T follicular helper cell (primary cell): ENCODE measurements at places on chromosomes 3 and 15.
A peak's percentile ranks its signal among the peaks of the same experiment; 100 is the strongest.

- no peak for DNase-seq
These were observed 23.2 kb downstream of the ERICH6 start for GRCh38 chr3:150680562-150680961.

DNA sequence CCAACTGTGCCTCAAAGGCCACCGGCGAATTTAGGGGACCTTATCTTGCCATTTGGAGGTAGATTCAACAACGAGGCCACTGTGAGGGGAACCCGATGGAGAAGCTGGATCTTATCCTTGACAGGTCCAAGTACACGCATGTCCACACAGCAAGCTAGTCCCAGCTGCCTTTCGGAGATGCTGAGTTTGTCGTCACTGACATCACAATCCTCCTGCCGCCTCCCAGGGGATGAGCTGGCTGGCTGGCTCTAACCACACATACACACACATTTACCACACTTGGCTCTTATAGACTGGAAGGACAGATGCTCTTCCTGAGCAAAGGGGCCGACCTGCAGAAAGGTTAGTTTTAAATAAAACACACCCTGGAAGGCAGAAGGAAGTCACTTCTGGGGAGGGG lies 176.3 kb downstream of the STT3B start:
- DNase-seq, result no peak

DNA sequence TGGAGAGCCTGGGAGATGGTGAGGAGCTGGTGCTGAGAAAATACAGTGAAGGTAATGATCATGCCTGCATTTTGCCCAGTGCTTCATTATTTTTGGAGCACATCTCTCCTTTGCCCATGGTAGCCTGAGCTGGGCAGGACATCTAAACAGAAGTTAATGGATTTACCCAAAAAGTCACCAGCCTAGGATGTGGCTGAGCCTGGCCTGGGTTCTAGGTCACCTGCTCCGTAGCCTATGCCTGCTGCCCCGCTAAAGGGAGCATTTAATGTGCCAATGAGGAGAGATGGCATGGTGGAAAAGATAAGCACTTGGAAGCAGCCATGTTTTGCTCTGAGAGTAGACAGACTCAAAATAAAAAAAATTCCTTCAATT lies 41.8 kb upstream of the RHO start:
- no peak for DNase-seq

DNA sequence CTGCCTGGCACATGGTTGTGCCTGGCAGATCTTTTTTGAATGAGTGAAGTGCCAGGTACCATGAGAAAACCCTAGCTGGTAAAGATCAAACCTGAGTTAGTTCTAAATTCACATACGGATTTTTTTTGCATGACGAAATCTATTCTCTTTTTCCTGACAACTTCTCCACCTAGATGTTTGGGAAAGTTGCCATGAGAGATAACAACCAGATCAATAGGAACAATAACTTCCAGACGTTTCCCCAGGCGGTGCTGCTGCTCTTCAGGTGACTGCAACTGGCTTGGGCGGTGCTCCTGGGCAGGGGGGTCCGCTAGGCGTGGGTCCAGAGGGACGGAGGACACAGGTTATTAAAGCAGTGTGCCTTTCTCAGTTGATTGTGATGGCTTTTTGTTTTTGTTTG lies 71.8 kb downstream of the CHDH start:
- DNase-seq, result no peak

DNA sequence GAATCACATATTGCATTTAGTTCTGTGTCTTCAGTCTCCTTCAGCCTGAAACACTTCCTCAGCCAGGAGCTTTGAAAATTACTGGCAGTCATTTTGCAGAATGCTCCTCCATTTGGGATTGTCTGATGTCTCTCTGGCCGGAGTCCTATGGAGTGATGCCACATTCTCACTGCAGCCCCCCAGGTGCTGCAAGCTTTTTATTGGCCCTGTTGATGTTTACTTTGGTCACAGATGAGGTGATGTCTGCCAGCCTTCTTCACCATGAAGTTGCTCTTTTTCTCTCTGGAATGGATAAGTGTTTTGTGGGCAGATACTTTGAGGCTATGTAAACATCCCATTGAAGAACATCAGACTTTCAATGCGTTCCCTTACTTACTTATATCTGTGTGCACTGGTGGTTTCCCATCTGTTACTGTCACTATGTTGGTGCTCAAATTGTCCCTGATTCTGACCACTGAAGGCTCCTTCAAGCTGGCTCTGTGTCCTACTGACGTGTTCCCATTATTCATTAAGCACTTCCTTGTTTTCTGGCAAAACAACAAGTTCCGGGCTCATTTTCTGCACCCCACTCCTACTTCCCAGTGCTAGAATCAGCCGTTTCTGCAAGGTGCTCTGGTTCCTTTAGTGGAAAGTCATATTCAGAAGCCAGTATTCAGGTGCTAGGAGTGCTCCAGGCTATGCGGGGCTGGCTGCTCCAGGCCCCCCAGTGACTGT lies 1.4 kb upstream of the CLEC3B start:
- no peak for DNase-seq

DNA sequence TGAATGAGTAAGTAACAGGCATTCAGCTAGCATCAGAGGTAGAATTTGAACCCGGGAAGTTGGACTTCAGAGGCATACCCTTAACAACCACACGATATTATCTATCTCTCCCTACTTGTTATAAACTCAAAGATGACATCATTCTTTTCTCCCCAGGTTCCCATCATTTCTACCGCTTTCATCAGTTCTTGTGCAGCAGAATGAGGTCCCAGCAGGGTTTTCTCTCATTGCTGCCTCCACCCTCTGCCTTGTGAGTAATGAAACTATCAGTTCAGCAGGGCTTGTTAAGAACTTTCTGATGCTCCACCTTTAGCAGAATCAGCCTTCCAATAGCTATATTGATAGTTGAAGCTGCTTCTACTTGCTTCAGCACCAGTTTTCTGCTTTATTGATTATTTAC lies 487.5 kb upstream of the KCNMB2 start:
- DNase-seq, result no peak

DNA sequence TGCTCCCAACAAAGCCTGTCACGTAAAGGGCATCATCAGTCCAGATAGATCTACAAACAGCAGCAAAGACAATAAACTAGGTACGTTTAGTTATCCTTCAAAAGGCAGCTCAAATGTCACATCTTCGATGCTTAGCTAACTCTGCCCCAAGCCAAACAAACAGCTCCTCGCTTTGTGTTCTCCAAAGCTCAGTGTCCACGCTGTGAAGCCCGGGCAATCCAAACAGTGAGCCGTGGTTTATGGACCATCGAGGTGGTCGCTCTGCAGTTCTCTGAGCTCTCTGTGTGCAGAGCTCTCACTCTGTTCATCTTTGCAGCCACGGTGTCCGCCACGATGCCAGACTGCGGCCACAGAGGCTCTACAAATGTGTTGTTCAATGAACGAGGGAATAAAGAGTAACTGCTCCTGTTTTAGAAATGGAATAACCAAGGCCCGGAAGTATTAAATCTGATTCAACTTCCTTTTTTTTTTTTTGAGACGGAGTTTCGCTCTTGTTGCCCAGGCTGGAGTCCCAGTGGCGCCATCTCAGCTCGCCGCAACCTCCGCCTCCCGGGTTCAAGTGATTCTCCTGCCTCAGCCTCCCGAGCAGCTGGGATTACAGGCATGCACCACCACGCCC lies 117.2 kb upstream of the FAM174B start:
- no peak for DNase-seq

DNA sequence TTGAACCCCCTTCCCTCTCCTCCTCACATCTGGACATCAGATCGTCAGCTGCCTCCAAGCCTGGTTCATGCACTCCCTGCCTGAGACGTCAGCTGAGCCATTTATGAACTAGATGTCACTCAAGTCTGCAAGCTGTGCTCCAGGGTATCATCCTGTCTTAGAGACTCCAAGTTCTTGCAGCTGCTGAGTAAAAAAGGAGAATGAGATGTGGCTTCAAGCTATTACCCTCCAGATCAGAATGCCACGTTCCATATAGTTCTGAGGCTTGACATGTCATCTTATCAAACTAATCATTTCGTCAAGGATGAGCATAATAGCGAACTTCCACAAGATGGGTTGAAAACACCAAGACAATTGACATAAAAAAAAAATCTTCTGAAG lies 766.3 kb downstream of the TBL1XR1 start:
- DNase-seq, result no peak

DNA sequence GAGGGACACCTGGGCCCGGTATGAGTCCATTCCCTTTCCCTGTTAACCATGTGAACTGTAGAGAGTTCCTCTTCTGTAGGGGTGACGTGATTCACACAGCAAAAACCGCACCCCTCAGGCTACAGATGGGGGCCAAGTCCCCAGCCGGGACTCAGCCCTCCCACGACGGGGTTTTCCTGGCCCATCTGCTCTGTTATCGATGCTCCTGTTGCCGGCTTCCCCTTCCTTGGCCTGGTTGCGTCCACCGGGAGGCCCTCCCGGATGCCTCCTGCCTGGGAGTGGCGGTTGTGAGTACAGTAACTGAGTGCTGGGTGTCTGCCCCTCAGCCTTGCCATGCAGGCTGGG lies 817 bp upstream of the PLXNA1 start:
- DNase-seq, result peak; percentile 38

- no peak for DNase-seq
These were observed 194.9 kb downstream of the CHST2 start for GRCh38 chr3:143314251-143315093.

GRCh38 chr15:101183226-101183930 lies 68.5 kb downstream of the CHSY1 start:
- DNase-seq, result no peak

DNA sequence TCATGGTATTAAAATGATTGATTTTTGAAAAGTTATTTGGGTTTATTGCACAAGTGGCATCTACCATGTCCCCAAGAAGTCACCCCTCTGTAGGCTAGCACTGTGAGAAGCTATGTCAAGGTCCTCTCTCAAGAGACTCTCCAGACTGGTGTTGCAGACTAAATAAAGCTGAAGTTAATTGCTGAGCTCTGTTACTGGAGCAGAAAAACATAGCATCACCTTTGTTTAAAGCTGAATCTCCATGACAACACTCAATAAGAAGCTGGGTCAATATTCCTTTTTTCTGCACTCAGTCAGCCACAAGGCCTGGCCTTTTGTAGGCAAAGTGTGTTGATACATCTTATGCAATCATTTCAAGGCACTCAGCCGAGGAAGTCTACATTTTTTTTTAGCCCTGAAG lies 806.6 kb upstream of the LMCD1 start:
- no peak for DNase-seq

DNA sequence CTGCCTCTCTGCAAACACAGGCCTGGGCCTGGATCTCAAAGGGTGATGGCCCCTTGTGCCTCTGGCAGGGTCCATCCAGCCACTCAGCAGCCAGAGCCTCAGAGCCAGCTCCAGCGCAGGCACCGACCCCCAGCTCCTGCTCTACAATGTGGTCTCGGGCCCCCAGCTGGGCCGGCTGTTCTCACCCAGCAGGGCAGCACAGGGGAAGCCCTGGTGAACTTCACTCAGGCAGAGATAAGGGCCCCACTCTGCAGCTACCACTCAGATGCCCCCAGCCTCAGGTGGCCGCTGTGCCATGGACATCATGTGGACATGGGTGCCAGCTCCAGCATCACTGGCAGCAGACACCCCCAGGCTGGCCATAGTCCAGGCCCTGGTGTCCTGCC lies 173.1 kb downstream of the TBC1D2B start:
- DNase-seq, result no peak

DNA sequence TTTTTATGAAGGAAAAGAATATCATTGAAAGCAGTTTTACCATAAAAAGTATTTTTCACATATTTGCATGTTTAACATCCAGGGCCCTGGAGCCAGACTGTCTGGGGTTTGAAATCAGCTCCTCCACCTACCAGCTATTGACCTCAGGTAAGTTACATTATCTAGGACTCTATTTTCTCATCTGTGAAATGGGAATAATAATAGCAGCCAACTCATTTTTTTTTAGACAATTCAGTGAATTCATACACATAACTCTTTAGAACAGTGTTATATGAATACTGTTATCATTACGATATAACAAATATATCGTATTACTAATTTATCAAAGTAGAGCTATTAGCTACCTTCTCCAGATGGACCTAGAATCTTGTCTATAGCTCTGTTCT lies 21.3 kb downstream of the MDFIC2 start:
- no peak for DNase-seq
